ENCODE measurements at places on chromosomes 2 and 18. TPM values are rescaled to one million over a fixed set of nuclear protein-coding genes. Genes with fewer than 3 reads are reported as not detected.
A peak's percentile ranks its signal among the peaks of the same experiment; 100 is the strongest.

DNA sequence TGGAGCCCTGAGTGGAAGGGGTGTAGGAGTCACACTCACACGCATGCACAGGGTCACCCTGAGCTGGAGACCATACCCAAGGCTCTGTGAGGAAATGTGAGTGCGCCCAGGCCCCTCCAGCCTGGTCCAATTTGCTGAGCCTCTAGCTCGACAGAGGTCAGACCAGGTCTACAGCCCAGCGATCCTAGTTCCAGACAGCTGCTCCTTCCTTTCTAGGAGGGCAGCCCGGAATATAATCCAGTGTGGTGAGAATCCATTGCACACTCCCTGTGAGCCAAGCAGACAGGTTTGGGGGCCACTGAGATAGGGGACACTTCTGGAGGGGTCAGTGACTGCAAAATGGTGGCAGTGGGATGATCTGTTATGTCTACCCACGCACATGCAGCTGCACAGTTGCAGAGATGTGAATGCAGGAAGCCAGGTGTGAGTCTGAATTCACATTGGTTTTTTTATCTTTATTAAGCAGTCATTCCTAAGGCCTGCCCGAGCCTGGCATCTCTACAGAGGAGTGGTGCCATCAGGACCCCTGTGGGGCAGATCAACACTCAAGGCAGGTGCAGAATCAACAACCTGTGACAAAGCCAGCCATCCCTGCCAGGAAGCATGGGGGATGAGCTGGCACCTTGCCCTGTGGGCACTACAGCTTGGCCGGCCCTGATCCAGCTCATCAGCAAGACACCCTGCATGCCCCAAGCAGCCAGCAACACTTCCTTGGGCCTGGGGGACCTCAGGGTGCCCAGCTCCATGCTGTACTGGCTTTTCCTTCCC lies at the start of gene GPR148:
Gene GPR148 (plus strand): TSS at position 522 of the 768 bp plus-strand sequence. CDS start 82 bp downstream, at position 604.
- no peaks in the 10 kb centered on the region for H3K27me3 ChIP-seq
- no peaks in the 10 kb centered on the region for H3K36me3 ChIP-seq
- H3K4me3 ChIP-seq = peak within 1 kb of the TSS; percentile 51

DNA sequence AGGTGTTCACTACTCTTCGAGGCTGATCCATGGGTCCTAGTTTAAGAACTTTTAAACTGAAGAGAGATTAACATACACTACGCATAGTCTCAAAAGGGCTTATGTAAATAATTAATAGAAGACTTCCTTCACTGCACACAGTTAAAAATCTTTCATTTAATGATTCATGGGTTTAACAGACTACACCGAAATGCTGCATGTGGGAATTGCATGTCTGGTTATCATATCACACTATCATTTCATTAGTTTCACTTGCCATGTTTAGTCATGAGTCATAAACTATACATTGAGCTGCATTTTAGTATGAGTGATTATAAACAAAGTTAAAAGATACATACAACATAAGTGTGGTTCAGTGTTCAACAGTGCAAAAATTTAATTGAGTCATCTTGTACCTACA lies 31.2 kb downstream of the GLS start:
- H3K4me3 ChIP-seq = no peak overlapping the region
- H3K36me3 ChIP-seq = no peaks in the 10 kb centered on the region
- no peaks in the 10 kb centered on the region for H3K27me3 ChIP-seq
- H3K27ac ChIP-seq = no peak overlapping the region
- H3K4me1 ChIP-seq = peaks cover 9% of the 10 kb centered on the region
- DNase-seq = no peak

DNA sequence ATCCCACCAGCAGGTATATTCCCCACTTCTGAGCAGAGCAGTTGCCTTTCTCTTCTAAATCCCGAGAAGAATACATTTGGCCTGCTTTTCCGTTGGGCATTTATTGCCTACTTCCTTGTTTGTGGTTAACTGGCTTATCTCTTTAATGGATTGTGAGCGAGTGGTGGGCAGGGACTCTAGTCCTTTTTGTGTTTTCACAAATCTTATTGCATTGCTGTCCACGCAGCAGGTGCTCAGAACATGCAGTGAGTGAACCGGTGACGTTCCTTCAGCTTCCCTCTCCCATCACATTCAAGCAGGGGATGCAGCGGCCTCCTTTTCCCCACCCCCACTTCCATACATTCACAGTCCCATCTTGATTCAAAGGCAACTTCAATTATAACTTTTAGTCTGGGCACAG lies 28.9 kb upstream of the GAREM2 start:
- DNase-seq = no peak
- H3K4me1 ChIP-seq = no peaks in the 10 kb centered on the region
- no peaks in the 10 kb centered on the region for H3K27me3 ChIP-seq
- no peaks in the 10 kb centered on the region for H3K36me3 ChIP-seq

The CRACDL gene
- 0.55 TPM for total RNA-seq

The SNTG2 gene
- 5.2 TPM for total RNA-seq

GRCh38 chr2:28986429-28986828 lies 5.3 kb downstream of the TOGARAM2 start:
- H3K36me3 ChIP-seq = no peaks in the 10 kb centered on the region
- no peak overlapping the region for H3K4me3 ChIP-seq
- H3K4me1 ChIP-seq = peaks cover 61% of the 10 kb centered on the region
- no peaks in the 10 kb centered on the region for H3K27me3 ChIP-seq
- H3K27ac ChIP-seq = no peak overlapping the region

GRCh38 chr2:133422931-133423351 lies 145.3 kb downstream of the NCKAP5 start:
- H3K36me3 ChIP-seq = no peaks in the 10 kb centered on the region
- H3K4me1 ChIP-seq = no peaks in the 10 kb centered on the region
- no peak for DNase-seq
- no peak overlapping the region for H3K27ac ChIP-seq
- no peaks in the 10 kb centered on the region for H3K27me3 ChIP-seq
- H3K4me3 ChIP-seq = no peak overlapping the region

DNA sequence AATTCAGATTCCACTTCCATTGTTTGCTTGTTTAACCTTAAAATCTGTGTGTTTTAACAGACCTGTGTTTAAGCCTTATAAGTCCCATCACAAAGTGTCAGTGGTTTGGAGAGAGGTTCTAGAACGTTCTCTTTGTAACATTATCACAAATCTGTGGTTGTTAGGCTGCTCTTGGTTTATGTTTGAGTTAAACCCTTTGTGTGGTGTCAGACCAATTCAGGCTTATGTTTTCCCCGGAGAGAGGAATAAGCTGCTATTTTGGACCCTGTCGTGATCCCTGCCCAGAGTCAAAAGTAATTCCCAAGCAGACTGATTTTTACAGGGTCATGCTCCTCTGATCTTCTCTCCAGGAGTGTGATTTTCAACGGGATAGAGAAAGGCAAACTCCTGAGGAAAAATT lies 43.8 kb upstream of the LTBP1 start:
- DNase-seq = no peak
- H3K4me1 ChIP-seq = peaks cover 3% of the 10 kb centered on the region
- no peaks in the 10 kb centered on the region for H3K27me3 ChIP-seq
- H3K27ac ChIP-seq = no peak overlapping the region
- H3K36me3 ChIP-seq = no peaks in the 10 kb centered on the region
- no peak overlapping the region for H3K4me3 ChIP-seq

- no peaks in the 10 kb centered on the region for H3K4me1 ChIP-seq
- no peaks in the 10 kb centered on the region for H3K27me3 ChIP-seq
- no peak for DNase-seq
- no peaks in the 10 kb centered on the region for H3K36me3 ChIP-seq
- H3K27ac ChIP-seq = no peak overlapping the region
Observed at GRCh38 chr2:134572314-134573084, 146.3 kb downstream of the TMEM163 start.

DNA sequence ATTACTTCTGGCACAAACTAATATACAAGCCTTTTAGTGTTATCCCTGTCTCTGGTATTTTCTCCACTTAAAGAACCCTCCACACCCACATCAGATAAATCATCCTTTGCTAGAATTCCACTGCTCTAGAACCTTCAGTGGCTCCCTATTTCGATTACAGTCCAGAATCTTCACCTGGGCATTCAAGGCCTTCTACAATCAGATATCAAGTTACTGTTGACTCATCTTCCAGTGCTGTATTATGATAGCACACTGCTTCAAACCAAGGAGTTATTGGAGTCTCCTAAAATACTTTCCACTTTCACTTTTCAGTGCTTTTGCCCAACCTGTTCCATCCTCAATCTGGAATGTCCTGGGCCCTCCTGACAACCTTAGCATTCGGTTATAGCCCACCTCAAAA lies 3.4 kb downstream of the CGREF1 start:
- no peak overlapping the region for H3K4me3 ChIP-seq
- peaks cover 10% of the 10 kb centered on the region for H3K4me1 ChIP-seq
- H3K36me3 ChIP-seq = no peaks in the 10 kb centered on the region
- DNase-seq = no peak

DNA sequence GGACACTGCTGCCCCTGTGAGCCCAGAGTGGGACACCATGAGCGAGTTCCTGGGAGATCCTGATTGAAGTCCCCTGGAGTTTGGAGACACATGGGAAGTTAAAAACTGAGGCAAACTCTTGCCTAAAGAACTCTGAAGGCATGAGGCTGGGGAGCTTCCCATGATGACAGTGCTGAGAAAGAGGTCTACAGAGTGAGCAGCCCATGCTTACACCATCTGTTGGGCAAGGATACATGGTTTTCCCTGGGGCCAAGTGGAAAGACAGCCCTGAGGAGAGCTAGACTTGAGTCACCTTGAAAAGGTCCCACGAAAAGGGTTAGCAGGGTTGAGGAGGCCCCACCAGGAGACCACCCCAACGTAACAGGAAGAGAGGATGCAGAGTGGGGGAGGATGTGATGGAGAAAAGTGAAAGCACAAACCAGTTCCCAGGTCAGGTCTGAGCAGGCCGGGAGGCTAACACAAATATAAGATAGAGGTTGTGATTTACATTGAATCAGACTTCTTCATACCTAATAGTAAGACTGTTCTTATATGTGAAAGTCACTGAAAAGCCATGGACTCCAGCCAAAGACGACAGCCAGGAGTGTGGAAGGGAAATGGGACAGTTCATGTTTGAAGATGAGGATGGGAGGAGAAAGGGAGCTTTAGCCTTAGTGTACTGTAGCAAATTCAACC lies 13.5 kb upstream of the FEZ2 start:
- H3K27ac ChIP-seq = no peak overlapping the region
- no peak overlapping the region for H3K4me3 ChIP-seq
- H3K36me3 ChIP-seq = no peaks in the 10 kb centered on the region
- no peaks in the 10 kb centered on the region for H3K27me3 ChIP-seq
- H3K4me1 ChIP-seq = no peaks in the 10 kb centered on the region

GRCh38 chr2:229089776-229090175 lies 181.3 kb downstream of the PID1 start:
- H3K27ac ChIP-seq = no peak overlapping the region
- no peaks in the 10 kb centered on the region for H3K4me1 ChIP-seq
- no peak for DNase-seq
- H3K27me3 ChIP-seq = no peaks in the 10 kb centered on the region
- H3K36me3 ChIP-seq = no peaks in the 10 kb centered on the region
- H3K4me3 ChIP-seq = no peak overlapping the region

DNA sequence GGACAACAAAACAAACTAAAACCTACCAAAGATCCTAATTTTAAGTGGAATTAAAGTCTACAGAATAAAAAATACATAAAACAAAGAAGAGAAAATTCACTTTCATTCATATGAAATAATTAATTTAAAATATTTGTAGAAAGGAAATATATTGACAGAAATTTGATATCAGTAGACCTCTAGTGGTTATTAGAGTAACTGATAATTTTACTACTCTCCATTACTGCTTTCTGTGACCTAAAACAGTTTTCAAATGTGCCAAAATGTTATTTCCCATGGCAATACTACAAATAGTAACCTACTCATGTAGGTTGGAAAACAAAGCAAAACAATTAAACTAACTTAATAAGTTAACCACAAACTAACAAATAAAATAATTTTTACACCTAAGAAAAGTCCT lies 147.1 kb downstream of the NOL4 start:
- no peaks in the 10 kb centered on the region for H3K4me1 ChIP-seq
- H3K27me3 ChIP-seq = no peaks in the 10 kb centered on the region
- H3K36me3 ChIP-seq = no peaks in the 10 kb centered on the region
- H3K27ac ChIP-seq = no peak overlapping the region
- no peak overlapping the region for H3K4me3 ChIP-seq

The IL1R2 gene
- 3.0 TPM for total RNA-seq

- no peak overlapping the region for H3K27ac ChIP-seq
- H3K36me3 ChIP-seq = no peaks in the 10 kb centered on the region
- no peaks in the 10 kb centered on the region for H3K4me1 ChIP-seq
- no peaks in the 10 kb centered on the region for H3K27me3 ChIP-seq
Observed at GRCh38 chr2:120548627-120549608, 186.8 kb upstream of the GLI2 start.

The SLC4A3 gene
- 1.1 TPM for total RNA-seq

GRCh38 chr2:32947484-32948143 lies 861 bp downstream of the LTBP1 start:
- no peaks in the 10 kb centered on the region for H3K27me3 ChIP-seq
- no peaks in the 10 kb centered on the region for H3K36me3 ChIP-seq
- peaks cover 10% of the 10 kb centered on the region for H3K4me1 ChIP-seq
- H3K27ac ChIP-seq = peak overlapping the region; percentile 89
- DNase-seq = peak; percentile 70

The TFPI gene
- total RNA-seq = 83.1 TPM

DNA sequence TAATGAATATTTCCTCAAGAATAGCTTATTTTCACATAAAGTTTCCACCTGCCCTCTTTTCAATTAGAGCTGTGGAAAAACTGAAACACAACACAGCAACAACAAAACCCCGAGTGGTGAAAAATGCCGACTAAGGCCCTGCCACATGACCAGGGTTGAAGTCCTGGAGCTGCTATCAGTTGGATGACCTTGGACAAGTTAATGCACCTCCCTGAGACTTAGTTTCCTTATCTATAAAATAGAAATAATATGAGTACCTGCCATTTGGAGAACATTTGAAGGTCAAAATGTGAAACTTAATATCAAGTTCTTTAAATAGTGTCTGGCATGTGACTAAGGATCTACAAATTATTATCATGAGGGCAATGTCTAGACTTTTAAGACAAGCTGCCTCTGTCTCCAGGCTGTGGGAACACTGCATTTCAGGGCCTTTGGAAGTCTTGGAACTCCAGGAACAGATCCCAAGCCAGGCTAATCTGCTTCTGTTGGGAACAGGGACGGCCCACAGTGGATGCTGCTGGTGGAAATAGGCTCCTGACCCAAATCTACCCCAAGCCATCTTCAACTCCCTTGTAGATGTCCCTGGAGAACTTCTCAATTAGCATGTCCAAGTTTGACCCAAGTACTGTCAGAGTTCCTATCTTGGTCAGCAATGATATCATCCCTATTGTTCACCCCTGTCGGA lies 42.0 kb upstream of the TRIB2 start:
- H3K4me3 ChIP-seq = no peak overlapping the region
- H3K27me3 ChIP-seq = no peaks in the 10 kb centered on the region
- no peak overlapping the region for H3K27ac ChIP-seq
- H3K36me3 ChIP-seq = no peaks in the 10 kb centered on the region

Data from sigmoid colon (tissue), 7 donors.